ENCODE measurements at places on chromosomes 3 and 15.

DNA sequence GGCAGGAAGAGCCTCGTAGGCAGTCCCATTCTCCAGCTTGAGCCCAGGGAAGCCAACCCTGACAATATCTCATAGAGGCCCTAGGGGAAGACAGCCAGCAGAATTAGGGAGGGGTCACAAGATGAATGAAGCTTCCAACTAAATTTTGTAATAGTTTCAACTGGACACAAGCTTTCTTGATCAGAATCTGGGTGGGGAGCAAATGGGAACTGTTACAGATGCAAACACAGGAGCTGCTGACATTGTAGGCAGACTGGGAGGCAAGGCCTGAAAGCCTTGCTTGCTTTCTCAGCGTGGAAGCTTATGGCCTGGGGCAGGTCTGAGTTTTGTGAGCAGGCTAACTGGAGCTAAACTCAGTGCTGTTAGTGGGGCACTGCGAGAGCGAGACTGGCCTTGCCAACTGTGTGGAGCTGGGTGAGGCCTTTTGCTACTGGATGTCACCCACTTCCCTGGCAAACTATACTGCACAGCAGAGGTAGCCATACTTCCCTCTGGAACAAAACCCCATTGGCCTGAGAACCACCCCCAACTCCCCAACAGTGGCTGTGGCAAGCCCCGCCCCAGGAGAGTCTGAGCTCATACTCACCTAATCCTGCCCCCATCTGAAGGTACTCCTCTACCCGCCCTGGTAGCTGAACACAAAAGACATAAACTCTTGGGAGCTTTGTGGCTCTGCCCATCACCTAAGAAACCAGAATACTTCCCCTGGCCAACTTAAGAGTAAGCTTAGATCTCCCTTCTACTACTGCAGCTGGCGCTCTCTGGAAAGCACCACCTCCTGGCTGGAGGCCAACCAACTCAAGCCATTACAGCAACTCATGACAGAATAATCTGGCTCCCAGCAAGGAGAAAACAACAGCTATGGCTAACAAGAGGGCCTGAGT lies 42.9 kb downstream of the CFAP20DC start:
- DNase-seq, result no peak
- H3K4me1 ChIP-seq, result no peaks in the 10 kb centered on the region
- H3K36me3 ChIP-seq, result no peaks in the 10 kb centered on the region
- no peak overlapping the region for H3K4me3 ChIP-seq
- H3K27me3 ChIP-seq, result no peaks in the 10 kb centered on the region
- H3K27ac ChIP-seq, result no peak overlapping the region

GRCh38 chr3:70716832-70717231 lies 404.4 kb upstream of the MDFIC2 start:
- H3K27me3 ChIP-seq, result no peaks in the 10 kb centered on the region
- H3K27ac ChIP-seq, result no peak overlapping the region
- H3K36me3 ChIP-seq, result no peaks in the 10 kb centered on the region
- no peaks in the 10 kb centered on the region for H3K4me1 ChIP-seq
- DNase-seq, result no peak

GRCh38 chr3:12507591-12508281 lies 23.5 kb downstream of the TSEN2 start:
- no peaks in the 10 kb centered on the region for H3K36me3 ChIP-seq
- H3K27me3 ChIP-seq, result no peaks in the 10 kb centered on the region
- H3K27ac ChIP-seq, result no peak overlapping the region
- no peak overlapping the region for H3K4me3 ChIP-seq
- H3K4me1 ChIP-seq, result no peaks in the 10 kb centered on the region

DNA sequence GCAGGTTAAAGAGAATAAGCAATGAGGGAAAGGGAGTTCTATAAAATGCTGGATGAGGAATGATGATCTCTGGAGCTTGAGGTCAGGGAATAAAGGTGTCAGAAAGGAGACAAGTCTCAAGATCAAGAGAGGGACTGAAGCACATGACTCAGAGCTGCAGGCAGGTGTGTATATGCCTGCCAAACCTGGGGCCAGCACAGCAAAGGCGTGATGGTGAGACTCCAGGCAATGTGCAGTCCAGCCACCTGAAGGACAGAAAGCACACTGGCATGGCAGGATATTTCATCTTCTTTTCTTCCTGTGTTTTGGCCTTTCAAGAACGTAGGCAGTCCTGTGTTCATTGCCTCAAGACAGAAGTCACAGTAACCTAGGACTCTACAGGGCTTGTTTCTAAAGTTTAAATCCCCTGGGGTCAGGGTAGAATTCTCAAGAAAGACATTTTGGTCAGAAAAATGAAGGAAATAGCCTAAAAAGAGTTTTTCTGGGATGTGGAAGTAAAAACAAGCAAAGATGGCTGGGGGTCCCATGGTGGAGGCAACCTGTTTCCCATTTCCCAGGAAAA lies 55.5 kb upstream of the TOPAZ1 start:
- no peaks in the 10 kb centered on the region for H3K27me3 ChIP-seq
- H3K4me1 ChIP-seq, result no peaks in the 10 kb centered on the region
- no peaks in the 10 kb centered on the region for H3K36me3 ChIP-seq
- H3K27ac ChIP-seq, result no peak overlapping the region

GRCh38 chr15:79007066-79007465 lies 62.2 kb upstream of the CTSH start:
- no peaks in the 10 kb centered on the region for H3K27me3 ChIP-seq
- no peak overlapping the region for H3K4me3 ChIP-seq
- no peaks in the 10 kb centered on the region for H3K4me1 ChIP-seq
- no peak overlapping the region for H3K27ac ChIP-seq
